ENCODE measurements at places on chromosomes 7 and 10. TPM values are rescaled to one million over a fixed set of nuclear protein-coding genes. Genes with fewer than 3 reads are reported as not detected.

GRCh38 chr7:19146699-19147098 lies 1.5 kb upstream of the FERD3L start:
- no peak for DNase-seq

Gene C10orf95
- 0.22 TPM for total RNA-seq

Gene PNLIPRP1
- 0.90 TPM for total RNA-seq

Gene UMAD1
- total RNA-seq: 9.9 TPM

Gene OPN4
- not detected for total RNA-seq

GRCh38 chr7:104604706-104605105 lies 276.3 kb downstream of the LHFPL3 start:
- no peak for DNase-seq

- no peak for DNase-seq
Measured at GRCh38 chr7:128424686-128425275, 15.0 kb upstream of the IMPDH1 start.

- DNase-seq: no peak
Measured at GRCh38 chr7:47954231-47954911, 6.1 kb upstream of the PKD1L1 start.

Gene DNTT
- total RNA-seq: not detected

GRCh38 chr10:64306729-64307327 lies 785.6 kb downstream of the REEP3 start:
- DNase-seq: no peak

GRCh38 chr10:101067356-101068083 lies 5.7 kb downstream of the KAZALD1 start:
- no peak for DNase-seq

DNA sequence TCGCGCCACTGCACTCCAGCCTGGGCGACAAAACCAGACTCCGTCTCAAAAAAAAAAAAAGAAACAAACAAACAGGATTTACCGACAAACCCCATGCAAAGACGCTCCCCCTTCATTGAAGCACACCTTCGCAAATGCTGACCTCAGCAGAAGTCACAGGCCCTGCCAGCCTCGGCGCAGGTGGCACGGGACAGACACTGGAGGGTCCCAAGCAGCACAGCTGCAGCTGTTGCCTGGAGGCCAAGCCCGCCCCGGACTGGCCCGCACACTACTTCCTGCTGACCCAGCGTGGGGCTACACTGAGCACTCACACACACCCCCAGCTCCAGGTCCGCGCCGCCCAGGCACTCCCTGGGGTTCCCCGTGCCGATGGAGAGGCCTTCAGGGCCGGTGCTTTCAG lies 31.2 kb downstream of the SNX8 start:
- no peak for DNase-seq

DNA sequence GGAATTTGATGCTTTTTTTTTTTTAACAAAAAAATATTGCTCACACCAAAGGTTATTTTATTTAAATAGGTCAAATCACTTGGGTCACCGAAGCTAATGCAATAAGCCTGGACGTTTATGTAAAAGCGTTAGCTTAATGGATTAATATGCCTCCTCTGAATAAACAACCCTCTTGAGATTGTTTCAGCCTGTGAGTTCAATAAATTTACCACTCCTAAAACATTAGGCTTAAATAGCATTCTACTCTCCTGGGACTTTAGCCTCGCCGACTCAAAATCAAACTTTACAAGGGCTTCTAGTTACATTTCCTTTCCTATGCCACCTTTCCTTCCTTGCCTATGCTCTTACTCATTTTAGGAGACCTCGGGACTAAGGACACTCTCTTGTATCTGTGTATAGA lies 79.3 kb downstream of the DNAJB9 start:
- DNase-seq: no peak

DNA sequence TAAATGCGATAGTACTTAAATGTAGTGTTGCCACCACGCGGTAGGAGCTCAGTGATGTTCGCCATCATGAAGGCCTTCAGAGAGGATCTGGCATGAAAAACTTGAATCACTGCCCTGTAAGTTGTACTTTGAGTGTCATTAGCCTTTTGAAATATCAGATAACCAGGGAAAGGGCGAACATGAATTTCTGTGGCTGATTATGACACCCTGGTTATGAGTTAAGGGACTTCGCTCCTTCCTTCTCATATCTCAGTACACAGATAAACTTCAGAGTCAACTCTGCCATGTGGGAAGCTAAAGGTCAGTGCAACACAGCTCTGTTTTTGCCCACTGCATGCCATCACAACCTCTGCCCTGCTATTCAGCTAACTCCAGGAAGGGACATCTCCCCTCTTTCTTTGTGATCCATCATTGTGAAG lies 8.9 kb upstream of the ACSL5 start:
- no peak for DNase-seq

Gene NPY4R2
- total RNA-seq: 0.29 TPM

DNA sequence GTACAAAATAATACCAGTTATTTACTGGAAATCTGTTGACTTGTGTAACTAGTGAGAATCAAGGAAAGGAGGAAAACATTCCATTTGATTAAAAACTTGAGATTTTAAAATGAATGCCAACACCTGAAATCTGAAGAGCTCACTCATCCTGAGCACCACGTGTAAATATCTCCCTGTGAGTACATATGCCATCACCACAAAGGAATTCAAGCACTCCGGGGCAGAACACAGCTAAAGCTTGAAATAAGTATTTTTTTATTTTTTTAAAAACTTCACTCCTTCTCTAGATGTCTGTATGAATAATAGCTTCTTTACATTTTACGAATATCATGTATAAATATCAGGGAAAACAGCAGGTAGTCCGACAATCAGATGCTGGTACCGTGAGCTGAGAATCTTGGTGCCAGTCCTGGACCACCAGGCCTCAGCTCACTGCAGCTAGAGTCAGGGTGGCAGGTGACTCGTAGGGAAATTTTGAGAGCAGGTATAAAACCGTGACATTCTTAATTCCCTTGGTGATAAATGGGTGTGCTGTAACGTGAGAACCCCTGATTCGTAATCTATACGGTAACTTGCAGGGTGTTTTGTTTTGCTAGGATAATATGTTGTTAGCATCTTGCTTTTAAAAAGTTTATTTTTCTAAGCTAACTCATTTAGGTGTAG lies 12.7 kb downstream of the LMTK2 start:
- no peak for DNase-seq

Gene NME8
- 0.45 TPM for total RNA-seq

GRCh38 chr7:36506820-36507219 lies 117.2 kb downstream of the ANLN start:
- no peak for DNase-seq

- DNase-seq: no peak
Measured at GRCh38 chr7:130263130-130263529, 3.5 kb upstream of the CPA2 start.

DNA sequence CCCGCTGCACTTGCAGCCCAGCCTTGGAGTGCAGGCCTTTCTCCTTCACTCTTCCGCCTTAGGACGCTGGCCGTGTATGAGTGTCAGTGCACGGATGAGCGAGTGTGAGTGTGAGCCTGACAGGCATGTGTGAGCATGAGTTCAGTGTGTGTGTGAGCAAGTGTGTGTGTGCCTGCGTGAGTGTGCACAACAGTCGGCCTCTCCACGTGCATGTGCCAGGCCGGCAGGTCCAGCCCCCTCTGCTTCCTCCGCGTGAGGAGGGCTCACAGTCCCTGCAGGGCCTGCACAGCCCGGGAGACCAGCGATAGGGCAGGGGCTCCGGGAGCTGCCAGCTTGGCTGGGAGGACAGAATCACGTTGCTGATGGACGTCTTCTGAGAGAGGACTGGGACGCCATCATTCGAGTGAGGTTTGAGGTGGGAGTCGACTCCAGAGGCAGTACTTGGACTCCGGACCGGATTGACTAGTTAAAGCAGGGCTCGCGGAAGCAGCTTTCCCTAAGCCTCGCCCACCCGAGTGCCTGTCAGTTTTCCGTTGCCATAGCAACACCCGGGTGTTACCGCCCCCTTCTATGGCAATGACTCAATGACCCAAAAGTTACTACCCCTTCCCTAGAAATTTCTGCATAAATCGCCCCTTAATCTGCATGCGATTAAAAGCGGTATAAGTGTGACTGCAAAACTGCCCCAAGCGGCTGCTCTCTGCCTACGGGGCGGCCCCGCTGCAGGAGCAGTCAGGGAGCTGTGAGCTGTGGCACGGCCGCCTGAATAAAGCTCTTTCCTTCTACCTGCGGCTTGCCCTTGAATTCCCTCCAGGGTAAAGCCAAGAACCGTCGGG lies 19.6 kb upstream of the CFAP46 start:
- peak; percentile 89 for DNase-seq

Gene MYL7
- total RNA-seq: not detected

GRCh38 chr7:155352076-155352752 lies 54.5 kb downstream of the INSIG1 start:
- no peak for DNase-seq

Gene SPDYE2B
- not detected for total RNA-seq
